ENCODE measurements at places on chromosomes 6 and 20.
A peak's percentile ranks its signal among the peaks of the same experiment; 100 is the strongest.

GRCh38 chr6:3194535-3195419 lies 32.7 kb downstream of the TUBB2B start:
- DNase-seq: no peak

- no peak for DNase-seq
Measured at GRCh38 chr20:45487231-45487635, 17.7 kb downstream of the WFDC2 start.

DNA sequence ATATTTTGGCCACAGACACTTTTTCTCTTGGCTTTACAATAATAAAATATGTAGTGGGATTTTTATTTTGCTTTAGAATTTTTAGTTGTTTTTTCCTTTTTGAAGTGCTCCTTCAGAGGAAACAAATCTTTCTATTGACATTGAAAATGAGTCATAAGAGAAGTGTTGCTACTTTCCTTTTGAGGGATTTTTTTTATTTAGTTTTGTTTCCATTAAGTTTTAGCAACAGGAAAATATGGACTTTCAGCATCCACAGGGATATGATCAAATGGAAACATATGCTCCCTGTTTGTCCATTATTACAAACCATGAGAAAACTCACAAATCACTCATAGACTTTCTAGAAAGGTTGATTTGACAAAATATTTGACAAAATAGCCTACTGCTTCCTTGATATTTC lies 65.3 kb upstream of the BMP2 start:
- no peak for DNase-seq

- no peak for DNase-seq
Measured at GRCh38 chr6:144989319-144990107, 704.4 kb downstream of the UTRN start.

- peak; percentile 33 for DNase-seq
Measured at GRCh38 chr6:56101141-56101553, 146.2 kb downstream of the COL21A1 start.

- DNase-seq: no peak
Measured at GRCh38 chr20:24702501-24703283, 233.3 kb downstream of the SYNDIG1 start.

GRCh38 chr6:24719125-24719971 lies at the start of gene C6orf62:
C6orf62 (minus strand) TSS chr6:24719154; CDS start chr6:24718668, 486 bp downstream.
- DNase-seq: no peak

- no peak for DNase-seq
Measured at GRCh38 chr6:45930420-45931040, 85.1 kb downstream of the CLIC5 start.

- DNase-seq: peak; percentile 8
Measured at GRCh38 chr20:38790200-38791053, 15.1 kb upstream of the PPP1R16B start.

GRCh38 chr6:112437058-112437457 lies 89.9 kb downstream of the RFPL4B start:
- DNase-seq: no peak

GRCh38 chr6:155045561-155046404 lies 50.7 kb downstream of the TIAM2 start:
- DNase-seq: no peak

DNA sequence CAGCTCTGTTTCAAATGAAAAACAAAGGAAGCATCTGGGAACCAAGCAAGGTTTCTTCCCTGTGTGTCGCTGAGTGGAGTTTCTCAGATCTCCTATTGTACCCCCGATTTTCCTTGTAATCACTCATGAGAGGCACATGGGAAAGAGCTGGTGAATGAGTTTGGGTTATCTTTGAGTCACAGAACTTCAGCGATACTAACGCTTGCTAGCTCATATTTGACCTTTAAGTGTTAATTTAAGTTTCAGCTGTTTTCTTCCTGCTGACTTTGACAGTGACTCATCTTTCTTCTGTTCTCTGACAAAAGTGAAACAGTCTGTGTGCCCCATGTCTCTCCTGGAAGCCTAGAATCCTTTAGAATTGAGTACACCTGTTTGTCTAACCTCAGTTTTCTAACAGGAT lies 261.1 kb upstream of the RGS17 start:
- no peak for DNase-seq

DNA sequence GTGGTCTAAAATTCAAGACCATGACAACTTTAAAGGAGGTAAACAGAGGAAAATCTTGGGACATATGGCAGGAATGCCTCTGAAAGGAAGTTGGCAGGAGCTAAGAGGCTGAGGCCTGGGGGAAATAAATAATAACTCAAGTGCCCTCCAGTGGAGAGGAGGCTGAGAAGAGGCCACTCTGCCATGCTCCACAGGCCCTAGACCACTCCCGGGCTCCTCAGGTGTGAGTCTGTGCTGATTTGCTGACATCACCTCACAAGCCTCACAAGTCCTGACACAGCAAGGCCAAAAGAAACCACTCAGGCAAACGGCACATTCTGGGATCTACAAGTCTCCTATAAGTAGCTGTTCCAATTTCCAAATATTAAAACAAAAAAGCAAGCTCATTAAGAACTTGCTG lies 91.0 kb upstream of the RIPOR2 start:
- no peak for DNase-seq

DNA sequence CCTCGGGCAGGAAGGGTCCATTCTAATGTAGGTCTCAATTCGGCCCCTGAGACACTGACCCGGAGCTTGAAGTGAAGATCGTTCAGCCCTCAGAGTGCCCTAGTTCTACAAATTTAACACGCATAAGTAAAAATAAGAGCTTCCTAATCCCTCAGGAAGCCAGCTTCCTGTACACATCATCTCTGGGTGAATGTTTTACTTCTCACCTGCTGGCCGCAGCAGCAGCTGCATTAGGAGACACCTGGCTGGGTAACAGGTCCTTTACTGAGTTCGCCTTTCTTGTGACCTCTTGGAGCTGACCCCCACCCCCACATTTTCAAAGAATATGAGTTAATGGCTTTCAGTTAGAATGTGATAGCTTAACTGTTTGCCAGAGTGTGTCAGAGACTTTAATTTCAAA lies 165.0 kb downstream of the SMOC2 start:
- no peak for DNase-seq

GRCh38 chr20:20214757-20215275 lies 153.1 kb upstream of the INSM1 start:
- no peak for DNase-seq

- no peak for DNase-seq
Measured at GRCh38 chr6:158939255-158940159, 60.5 kb downstream of the RSPH3 start.

DNA sequence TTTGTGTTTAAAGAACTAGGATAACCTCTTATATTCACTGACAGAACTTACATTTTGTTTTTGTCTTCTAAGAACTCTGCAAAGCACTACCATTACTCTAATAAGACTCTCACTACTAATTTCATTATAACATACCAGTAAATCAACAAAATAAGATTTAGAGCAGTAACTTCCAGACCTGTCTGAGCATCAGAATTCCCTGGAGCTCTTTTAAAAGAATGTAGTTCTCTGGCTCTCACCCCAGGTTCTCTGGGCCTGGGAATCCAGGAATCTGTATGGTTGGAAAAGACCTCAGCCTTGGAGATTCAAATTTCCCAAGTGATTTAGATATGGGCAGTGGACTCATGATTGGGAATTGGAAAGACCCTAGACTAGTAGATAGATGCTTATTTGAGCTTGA lies 89.4 kb downstream of the JAG1 start:
- no peak for DNase-seq

GRCh38 chr20:15708984-15709598 lies 864.2 kb downstream of the KIF16B start:
- DNase-seq: no peak

DNA sequence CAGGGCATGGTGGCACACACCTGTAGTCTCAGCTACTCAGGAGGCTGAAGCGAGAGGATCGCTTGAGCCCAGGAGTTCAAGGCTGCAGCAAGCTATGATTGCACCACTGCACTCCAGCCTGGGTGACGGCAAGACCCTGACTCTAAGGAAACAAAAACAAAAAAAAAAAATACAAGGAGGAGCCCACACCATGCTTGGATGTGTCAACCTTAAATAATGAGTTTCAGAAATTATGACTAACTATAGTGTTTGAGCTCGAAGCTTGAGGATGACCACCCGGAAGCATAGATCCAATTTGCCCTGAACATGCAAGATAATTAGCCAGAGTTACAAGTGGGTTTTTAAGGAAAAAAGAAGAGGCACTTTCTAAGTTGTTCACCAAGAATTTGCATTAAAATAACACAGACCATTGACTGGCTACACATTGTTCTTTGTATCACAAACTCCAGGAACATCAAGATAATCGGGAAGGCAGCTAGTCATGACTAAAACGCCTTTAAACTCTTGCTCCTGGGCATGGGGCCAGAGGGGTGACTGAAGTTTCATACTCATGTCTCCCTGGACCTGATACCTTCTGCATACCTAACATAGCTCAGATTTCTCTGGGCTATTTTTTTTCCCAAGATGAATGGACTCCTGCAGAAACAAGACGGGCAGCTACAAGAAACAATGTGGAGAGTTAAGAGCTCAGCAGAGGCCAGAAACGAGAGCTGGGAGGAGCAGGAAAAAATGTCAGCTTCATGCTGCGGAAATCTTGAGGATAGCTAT lies 289.6 kb downstream of the PREX1 start:
- peak; percentile 49 for DNase-seq

GRCh38 chr6:15304337-15305042 lies 58.6 kb downstream of the JARID2 start:
- DNase-seq: no peak

DNA sequence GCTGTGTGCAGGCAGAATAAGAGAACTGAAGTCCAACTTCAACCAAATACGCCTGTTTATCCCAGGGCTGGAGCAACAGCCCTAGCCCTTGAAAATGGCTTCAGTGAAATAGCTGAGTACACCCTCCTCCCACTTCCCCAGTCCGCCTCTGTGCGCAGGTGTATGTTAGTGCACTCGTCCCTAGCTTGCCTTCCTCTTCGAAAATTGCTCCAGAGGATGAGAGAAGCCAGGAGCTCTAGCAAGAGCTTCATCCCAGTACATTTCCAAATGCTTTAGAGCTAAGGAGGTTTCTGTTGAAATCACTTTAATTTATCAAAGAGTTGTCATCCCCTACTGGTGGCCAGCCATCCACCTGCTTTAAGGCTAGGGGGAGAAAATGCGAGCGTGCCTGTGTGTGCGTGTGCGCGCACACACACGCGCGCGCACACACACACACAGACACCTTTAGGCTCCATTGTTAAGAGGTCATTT lies 5.4 kb upstream of the POU3F2 start:
- no peak for DNase-seq

GRCh38 chr6:42315991-42316970 lies 98.6 kb upstream of the MRPS10 start:
- peak; percentile 98 for DNase-seq

DNA sequence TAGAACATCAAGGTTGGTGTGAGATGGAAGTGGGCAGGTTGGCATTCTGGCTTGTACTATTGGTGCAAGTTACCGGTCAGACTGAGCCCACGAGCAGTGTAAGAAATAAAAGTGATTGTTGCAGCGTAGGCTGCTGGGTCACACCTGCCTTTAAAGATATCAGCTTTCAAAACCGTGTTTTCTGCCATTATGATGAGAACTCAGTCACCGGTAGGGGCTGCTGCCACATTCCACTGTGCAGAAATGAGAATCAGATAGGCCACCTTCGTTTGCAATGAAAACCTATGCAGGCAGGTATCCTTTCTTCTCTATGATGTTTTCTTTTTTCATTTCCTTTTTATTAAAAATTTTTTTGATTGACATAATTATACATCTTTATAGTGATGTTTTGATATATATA lies 168.5 kb downstream of the MYLK4 start:
- DNase-seq: no peak

DNA sequence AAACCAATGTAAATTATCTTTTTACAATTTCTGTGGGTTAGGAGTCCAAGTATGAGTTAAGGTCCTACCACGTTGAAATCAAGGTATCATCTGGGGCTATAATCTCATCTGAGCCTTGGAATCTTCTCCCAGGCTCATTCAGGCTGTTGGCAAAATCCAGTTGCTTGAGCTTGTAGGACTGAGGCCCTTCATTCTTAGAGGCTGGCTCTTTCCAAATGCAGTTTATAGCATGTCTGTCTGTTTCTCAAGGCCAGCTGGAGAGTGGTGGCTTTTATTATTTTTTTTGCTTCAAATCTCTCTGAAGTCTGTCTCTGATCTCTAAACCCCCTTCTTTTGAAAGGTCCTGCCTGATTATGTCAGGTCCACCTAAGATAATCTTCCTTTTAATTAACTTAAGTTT lies 177.2 kb upstream of the ASCC3 start:
- no peak for DNase-seq

GRCh38 chr6:79005024-79005423 lies 73.0 kb downstream of the PHIP start:
- no peak for DNase-seq
